ENCODE measurements at places on chromosomes 3 and 15. TPM values are rescaled to one million over a fixed set of nuclear protein-coding genes. Genes with fewer than 3 reads are reported as not detected.

Gene TWF2
- total RNA-seq, result 109 TPM

Gene MYO1E
- total RNA-seq, result 147 TPM

Gene PIK3R4
- 37.1 TPM for total RNA-seq

Gene SPATA12
- total RNA-seq, result not detected

Gene PLXND1
- 76.3 TPM for total RNA-seq
